ENCODE measurements at places on chromosomes 5 and 9. TPM values are rescaled to one million over a fixed set of nuclear protein-coding genes. Genes with fewer than 3 reads are reported as not detected.

Gene SLCO4C1
- not detected for total RNA-seq

Gene DAB2IP
- total RNA-seq = 12.6 TPM

Gene CD14
- 4.3 TPM for total RNA-seq

Gene MCC
- total RNA-seq = 0.43 TPM

Gene OXCT1
- total RNA-seq = 2.6 TPM

Gene CDX1
- not detected for total RNA-seq

Gene CRB2
- 0.09 TPM for total RNA-seq

Gene SHOC1
- total RNA-seq = not detected

Gene TRIM36
- 1.8 TPM for total RNA-seq

Gene C9orf153
- 0.21 TPM for total RNA-seq

Gene GAPVD1
- 11.4 TPM for total RNA-seq

Gene RAI14
- total RNA-seq = 47.6 TPM

Gene CERCAM
- total RNA-seq = 40.3 TPM

Gene PFN3
- not detected for total RNA-seq

Gene DOCK2
- 2.0 TPM for total RNA-seq

Gene PRSS3
- total RNA-seq = 9.9 TPM

Gene INSL6
- not detected for total RNA-seq

Gene KYAT1
- 13.5 TPM for total RNA-seq

Gene GOLM1
- 109 TPM for total RNA-seq

Gene GABRP
- not detected for total RNA-seq

Gene OMD
- not detected for total RNA-seq

Gene PSD2
- not detected for total RNA-seq

Gene SPATA31C1
- not detected for total RNA-seq

Gene ANKRD18A
- total RNA-seq = 8.7 TPM

Gene SHC3
- total RNA-seq = 0.22 TPM
